ENCODE measurements at places on chromosomes 1 and 21.

DNA sequence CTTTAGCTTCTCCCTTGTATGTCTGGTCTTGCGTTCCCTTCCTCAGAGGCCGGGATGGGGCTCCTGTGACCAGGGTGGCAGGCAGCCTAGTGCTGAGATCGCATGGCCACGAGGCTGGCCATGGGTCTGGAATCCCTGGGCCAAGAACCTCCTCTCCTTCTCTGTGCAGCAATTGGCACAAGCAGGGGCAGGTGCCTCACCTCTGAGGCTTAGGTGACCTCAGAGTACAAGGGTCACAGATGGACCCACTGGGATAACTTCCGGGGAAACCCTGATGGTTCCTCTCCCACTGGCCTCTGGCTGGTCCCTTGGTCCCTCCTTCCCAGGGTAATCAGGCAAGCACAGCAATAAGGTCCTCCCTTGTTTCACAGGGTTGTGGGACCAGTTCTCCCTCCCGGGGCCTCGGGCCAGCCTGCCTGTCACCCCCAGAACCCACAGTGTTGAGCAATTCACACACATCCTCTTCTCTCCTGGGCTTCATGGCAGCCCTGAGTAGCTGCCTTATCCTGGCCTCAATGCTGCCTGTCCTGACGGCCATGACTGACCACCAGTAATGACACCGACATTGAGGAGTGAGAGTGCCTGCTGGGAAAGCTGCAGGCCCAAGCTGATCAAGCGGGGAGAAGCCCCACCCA, 38.6 kb downstream of the BMP8A start:
- DNase-seq, result no peak

- DNase-seq, result no peak
Observed at GRCh38 chr21:37578471-37579126, 212.0 kb downstream of the DYRK1A start.

GRCh38 chr21:42721341-42721824, 68.0 kb downstream of the PDE9A start:
- DNase-seq, result no peak

GRCh38 chr1:7236844-7237515, 451.7 kb downstream of the CAMTA1 start:
- no peak for DNase-seq

GRCh38 chr1:33390542-33390941, 40.4 kb downstream of the PHC2 start:
- no peak for DNase-seq

GRCh38 chr1:20486457-20487235, 636 bp upstream of the CAMK2N1 start:
- no peak for DNase-seq

- peak; percentile 46 for DNase-seq
Observed at GRCh38 chr1:154809436-154810413, 60.4 kb downstream of the KCNN3 start.

GRCh38 chr1:180241716-180242544, 11.9 kb downstream of the LHX4 start:
- DNase-seq, result no peak

DNA sequence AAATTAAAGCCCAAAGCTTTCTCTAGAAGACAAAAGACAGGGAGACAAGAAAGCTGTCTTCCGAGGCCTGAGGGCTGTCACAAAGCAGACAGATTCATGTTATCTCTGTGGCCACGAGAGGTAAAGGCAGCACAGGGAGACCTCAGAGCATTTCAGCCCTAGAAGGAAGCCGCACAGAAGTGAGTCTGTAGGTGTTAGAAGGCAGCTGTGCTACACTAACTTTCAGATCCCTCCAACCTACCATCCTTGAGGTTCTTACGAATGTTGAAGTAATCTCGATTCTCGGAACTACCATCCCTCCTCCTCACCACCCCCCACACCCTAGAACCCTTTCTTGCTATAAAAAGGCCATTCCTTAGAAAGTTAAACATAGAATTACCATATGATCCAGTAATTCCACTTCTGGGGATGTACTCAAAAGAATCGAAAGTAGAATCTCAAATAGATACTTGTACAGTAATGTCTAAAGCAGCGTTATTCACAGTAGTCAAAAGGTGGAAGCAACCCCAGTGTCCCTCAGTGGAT, 21.5 kb upstream of the LYST start:
- no peak for DNase-seq

DNA sequence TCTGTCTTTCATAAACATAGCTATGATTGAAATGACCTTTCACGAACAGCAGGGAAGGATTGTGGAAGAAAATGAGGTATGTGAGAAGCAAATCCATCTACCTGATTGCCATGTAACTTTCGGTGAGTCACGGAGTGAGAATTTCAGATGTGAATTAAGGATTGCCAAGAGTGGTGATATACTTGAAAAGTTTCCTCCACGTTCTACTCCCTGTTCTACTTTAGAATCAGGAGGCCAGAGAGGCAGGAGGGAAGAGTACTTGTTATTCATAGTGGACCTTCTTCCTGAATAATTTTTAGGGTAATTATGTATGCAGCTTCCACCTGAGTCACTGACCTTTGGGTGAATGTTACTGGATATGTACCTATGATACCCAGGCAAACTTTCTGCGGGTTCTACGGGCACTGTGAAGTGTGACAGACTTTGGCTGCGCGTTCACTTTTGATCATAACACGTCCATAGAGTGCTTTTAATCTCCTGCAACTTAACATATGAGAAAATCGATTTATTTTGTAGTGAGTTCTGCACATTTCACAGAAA, 2.6 kb upstream of the KCNE1 start:
- DNase-seq, result no peak

GRCh38 chr1:199054694-199055093, 415.9 kb downstream of the PTPRC start:
- DNase-seq, result no peak

DNA sequence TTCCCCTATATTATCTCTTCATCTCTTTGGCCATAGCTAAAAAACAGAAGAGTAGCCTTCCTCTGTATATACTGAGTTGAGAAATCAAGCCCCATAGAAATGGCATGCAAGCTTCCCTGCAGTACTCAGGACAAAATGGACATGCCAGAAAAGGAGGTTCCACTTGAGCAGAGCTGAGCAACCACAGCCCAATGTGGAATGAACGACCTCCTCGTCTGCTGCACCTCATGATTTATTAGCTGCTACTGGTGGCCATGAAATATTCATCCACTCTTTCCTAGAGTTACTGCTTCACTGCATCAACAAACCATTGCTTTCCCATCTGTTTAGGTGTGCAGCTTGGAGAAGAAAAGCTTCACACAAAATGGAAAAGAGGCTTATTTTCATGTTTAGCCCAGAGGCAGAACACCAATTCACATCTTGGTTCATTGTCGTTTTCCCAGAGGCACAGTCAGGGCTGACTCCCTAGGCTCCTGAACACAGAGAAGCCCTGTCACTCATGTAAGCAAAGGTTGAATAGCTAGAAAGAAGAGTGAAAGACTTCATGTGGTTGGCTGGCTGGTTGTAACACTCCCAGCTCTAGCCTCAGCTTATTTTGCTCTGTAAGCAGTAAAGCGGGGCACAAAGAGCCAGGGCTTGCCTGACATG, 148.0 kb downstream of the TSEN15 start:
- DNase-seq, result no peak

- peak; percentile 78 for DNase-seq
Observed at GRCh38 chr21:35256468-35256988, 207.4 kb upstream of the RUNX1 start.

GRCh38 chr1:211518330-211519289, 26.6 kb upstream of the RD3 start:
- no peak for DNase-seq

DNA sequence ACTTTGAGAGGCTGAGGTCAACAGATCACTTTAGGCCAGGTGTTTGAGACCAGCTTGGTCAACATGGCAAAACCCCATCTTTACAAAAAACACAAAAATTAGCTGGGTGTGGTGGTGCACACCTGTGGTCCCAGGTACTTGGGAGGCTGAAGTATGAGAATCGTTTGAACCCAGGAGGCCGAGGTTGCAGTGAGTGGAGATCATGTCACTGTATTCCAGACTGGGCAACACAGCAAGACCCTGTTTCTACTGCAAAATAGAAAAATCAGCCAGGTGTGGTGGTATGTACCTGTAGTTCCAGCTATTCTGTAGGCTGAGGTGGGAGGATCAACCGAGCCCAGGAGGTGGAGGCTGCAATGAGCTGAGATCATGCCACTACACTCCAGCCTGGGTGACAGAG, 4.2 kb upstream of the INTS3 start:
- no peak for DNase-seq

- DNase-seq, result peak; percentile 64
Observed at GRCh38 chr21:43712268-43712942, 6.5 kb upstream of the PDXK start.

DNA sequence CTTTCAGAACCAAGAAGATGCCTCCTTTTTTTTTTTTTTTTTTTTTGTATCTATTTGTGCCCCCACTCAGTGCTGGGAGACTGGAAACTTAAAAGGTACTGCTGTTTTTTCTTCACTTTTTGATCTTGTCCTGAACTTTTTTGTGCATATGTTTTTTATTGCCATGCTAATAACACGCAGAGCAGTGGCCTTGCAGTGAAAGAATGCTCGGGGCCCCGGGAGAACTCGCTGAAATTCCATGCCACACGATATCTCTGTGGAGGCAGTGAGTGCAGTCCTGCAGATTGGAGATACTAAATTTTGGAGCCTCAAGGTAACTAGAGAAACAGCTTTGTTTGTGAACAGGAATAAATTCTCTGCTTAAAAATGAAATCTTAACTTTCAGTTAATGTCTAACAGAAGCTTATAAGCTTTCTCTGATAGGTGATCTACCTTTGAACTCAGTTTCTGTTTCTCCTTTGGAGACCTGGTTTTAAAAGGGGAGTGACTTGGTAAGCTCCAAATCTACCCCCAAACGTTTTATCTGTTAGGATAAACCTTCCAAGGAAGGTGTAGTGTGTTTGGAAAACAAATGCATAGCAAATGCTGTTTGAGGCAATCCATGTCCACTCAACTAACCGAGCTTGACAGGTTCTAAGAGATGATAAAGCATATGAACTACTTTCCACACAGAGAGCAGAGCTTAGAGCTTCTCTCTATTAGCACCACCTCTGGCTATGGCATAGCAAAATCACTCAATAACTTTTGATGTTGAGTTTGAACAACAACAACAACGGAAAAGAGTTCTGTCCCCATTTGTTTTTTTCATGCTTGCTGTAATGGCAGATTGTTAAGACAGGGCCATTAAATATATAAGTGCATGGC, 113.7 kb upstream of the PLXNA2 start:
- DNase-seq, result no peak

DNA sequence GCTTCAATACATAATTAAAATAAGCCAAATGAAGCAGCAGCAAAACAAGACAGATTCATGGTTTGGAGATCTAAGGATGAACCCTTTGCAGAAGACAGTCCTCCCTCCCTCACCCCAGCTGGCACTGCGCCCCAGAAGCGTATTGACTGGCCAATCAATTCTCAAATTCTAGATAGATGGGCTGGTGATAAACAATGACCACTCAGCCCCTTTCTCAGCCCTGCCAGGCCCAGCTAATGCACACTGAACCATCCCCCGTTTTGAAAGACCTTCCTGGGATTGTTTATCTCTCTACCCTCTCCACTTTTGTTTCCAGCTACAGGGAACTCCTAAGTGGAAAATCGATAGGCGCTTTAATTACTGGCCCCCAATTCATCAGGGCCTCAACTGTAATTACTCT, 29.0 kb downstream of the TNR start:
- DNase-seq, result no peak

DNA sequence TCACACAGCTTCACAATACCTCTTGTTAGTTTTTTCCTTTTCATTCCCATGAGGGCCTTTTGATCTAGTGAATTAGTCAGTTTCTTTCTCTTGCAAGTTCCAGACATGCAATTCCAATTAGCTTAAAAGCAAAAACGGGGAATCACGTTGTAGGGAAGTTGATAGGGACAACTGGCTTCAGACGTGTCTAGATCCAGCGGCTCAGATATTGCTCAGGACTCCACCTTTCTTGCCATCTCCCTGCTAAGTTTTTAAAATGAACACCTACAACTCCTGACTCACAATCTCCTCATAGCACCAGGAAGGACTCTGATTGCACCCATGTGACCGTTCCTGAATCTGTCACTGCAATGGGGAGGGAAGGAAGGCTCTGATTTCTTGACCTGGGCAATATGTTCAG, 63.8 kb upstream of the ARHGAP29 start:
- no peak for DNase-seq

DNA sequence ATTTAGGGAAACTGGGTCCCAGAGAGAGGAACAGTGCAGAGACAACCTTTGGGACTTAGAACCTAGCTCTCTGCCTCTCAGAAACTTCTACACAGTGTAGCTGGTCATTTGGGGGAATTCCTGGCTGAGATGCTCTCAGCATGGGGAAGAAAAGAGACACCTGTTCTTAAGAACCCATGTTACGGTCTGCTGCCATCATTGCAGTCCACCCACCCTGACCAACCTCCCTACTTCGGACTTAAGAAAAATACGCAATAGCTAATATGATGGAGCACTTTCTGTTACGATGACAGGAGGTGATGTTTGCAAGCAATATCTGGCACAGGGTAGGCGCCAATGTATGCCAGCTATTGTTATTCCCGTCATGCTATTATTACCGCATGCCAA, 177.9 kb downstream of the IGSF21 start:
- DNase-seq, result no peak

GRCh38 chr1:31300193-31300592, 3.4 kb downstream of the ZCCHC17 start:
- no peak for DNase-seq

GRCh38 chr1:20996554-20996953, 180.1 kb downstream of the EIF4G3 start:
- no peak for DNase-seq

GRCh38 chr1:150979092-150980056, 2.7 kb upstream of the ANXA9 start:
- DNase-seq, result peak; percentile 84

GRCh38 chr1:202207292-202207691, 13.7 kb downstream of the LGR6 start:
- DNase-seq, result no peak

GRCh38 chr21:24200052-24200451, 1407.2 kb downstream of the MRPL39 start:
- no peak for DNase-seq

DNA sequence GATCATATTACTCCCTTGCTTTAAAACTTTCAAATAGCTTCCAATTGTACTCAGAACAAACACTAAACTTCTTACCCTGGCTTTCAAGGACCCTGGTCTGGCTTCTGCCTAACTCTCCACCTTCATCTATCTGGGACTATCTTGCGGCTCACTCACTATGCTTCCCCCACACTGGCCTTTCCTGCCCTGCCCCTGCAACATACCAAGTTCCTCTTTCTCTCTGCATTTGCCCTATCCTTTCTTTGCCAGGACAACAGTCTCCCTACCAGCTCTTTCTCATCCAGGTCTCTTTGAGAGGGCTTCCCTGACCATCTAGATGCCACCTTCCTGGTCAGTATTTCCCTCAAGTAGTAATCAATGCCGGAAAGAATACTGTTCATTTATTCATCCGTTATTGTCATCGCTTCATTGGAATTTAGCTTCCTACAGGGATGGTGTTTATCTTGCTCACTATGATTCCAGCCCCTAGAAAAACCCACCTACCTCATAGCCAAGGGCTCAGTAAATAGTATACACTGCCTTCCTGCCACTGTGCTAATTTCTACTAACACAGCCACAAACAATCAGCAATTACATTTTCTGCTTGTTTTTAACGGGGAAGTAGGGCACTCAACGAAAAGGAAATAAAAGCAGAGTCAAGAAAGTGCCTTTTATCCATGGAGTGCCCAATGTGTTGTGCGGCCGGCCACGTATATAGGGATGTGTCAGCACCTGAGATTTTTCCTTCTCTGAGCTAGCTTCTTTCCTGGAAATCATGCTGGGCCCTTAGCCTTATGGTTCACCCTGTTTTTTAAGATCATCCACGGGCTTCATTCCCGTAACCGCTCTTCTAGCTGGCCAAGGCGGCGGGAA, 521 bp upstream of the CDC7 start:
- DNase-seq, result no peak
